ENCODE measurements at places on chromosomes 5 and 9. TPM values are rescaled to one million over a fixed set of nuclear protein-coding genes. Genes with fewer than 3 reads are reported as not detected.

ADGRD2 gene
- total RNA-seq, result not detected

DNA sequence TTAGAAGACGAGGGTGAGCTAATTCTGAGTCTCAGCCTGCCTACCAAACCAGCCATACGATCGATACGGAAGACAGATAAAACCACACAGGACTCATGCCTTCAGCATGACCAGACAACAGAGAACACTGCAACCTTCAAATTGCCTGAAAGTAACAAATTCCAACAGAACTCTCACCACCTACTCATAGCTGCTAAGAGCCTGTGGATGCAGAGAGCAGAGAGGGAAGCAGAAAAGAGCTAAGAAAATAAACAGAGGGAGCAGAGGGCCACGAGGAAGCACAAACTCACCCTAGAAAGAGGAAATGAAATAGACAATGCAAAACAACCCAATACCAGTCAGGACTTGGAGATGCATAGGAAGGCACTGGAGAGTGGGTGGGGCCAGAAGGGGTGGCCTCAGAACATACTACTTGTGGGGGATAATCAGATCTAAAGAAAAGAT, 86.7 kb upstream of the TAS2R1 start:
- no peak overlapping the region for H3K27ac ChIP-seq
- peak; percentile 40 for DNase-seq
- H3K4me3 ChIP-seq, result no peak overlapping the region
- no peaks in the 10 kb centered on the region for H3K36me3 ChIP-seq

SLC27A6 gene
- not detected for total RNA-seq

DNA sequence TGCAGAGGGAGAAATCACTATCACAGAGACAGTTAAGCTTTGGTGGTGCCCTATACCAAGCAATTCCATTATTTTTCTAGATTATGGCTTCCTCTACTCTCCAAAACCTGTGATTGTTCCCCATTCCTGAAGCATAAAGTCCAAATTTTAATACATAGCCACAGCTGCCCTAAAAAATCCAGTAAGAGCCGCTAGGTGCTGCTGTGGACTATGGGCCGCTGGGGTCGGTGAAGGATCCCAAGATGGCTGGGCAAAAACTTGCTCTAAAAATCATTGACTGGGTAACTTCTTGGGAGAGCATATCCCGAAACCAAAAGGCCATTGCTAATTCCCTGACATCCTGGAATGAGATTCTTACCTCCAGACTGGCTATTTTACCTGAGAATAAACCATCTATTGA, 245.3 kb downstream of the NFIB start:
- no peaks in the 10 kb centered on the region for H3K27me3 ChIP-seq
- H3K4me3 ChIP-seq, result no peak overlapping the region
- DNase-seq, result no peak
- H3K27ac ChIP-seq, result no peak overlapping the region
- no peaks in the 10 kb centered on the region for H3K36me3 ChIP-seq
- H3K4me1 ChIP-seq, result no peaks in the 10 kb centered on the region

DNA sequence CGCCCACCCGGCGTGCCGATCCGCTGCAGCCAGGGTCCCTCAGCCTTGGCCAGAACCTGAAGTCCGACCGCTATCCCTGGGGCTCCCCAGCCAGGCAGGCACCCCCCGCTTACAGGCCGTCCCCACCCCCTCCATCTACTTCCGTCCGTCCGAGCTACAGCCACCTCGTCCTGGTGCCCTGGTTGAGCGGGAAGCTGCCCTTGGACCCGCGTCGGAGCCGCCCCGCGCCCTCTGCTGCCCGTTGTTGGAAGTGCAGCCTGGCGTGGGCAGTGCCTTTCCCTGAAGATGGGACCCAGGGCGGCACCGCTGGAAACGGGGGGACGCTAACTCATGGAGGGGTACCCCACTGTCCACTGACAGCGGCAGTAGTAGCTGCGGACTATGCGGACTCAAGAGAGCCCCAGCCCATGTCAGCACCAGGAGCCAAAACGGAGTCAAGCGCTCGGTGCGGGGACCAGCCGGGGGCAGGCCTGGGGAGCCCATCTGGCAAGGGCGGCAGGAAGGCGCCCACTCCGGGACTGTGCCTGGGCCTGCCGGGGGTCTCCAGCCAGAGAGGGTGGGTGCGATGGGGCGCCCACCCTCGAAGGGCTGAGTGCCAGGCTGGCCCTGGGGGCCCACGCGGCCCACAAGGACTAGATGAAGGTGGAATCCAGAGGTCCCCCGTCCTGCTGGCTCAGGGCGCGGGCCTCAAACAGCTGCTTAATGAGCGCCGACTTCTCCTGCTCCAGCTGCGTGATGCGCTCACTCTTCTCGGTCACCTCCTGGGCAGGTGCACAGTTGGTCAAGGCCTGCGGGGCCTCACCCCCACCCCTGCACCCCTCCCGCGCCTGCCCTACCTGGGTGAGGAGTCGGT, 6.1 kb downstream of the SAPCD2 start:
- peak; percentile 62 for DNase-seq
- peaks cover 14% of the 10 kb centered on the region for H3K4me1 ChIP-seq
- H3K27me3 ChIP-seq, result no peaks in the 10 kb centered on the region
- H3K4me3 ChIP-seq, result no peak overlapping the region
- no peak overlapping the region for H3K27ac ChIP-seq

ZFP2 gene
- not detected for total RNA-seq

- H3K27ac ChIP-seq, result no peak overlapping the region
- H3K36me3 ChIP-seq, result no peaks in the 10 kb centered on the region
- no peak for DNase-seq
- H3K4me3 ChIP-seq, result no peak overlapping the region
Measured at GRCh38 chr9:132201780-132202703, 40.2 kb downstream of the NTNG2 start.

GRCh38 chr9:133140606-133141005, 19.6 kb upstream of the RALGDS start:
- no peaks in the 10 kb centered on the region for H3K27me3 ChIP-seq
- no peaks in the 10 kb centered on the region for H3K36me3 ChIP-seq
- H3K4me3 ChIP-seq, result no peak overlapping the region

FOXI1 gene
- total RNA-seq, result not detected

GRCh38 chr5:132202711-132203463, 24.8 kb downstream of the P4HA2 start:
- no peak overlapping the region for H3K27ac ChIP-seq
- no peak for DNase-seq
- no peaks in the 10 kb centered on the region for H3K4me1 ChIP-seq
- no peaks in the 10 kb centered on the region for H3K27me3 ChIP-seq
- H3K4me3 ChIP-seq, result no peak overlapping the region

DNA sequence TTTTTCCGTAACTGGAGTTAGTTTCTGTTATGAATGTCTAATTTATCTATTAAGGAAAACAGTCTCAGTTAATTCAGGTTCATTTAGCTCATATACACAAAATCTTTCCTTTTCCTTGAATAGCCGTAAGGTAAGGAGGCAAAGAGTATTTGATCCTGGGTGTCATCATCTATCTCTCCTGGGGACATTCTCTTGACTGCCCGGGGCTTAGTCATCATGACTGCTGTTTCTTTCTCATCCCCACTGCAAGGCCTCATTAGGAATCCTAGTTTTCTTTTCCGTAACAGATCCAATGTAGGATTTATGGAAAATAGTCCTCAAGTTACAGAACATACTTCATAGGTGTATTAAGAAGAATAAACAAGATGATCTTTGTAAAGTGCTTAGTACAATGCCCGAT, 134.9 kb upstream of the CHD1 start:
- no peak overlapping the region for H3K4me3 ChIP-seq
- DNase-seq, result no peak
- no peaks in the 10 kb centered on the region for H3K36me3 ChIP-seq
- H3K27ac ChIP-seq, result no peak overlapping the region

- H3K27ac ChIP-seq, result no peak overlapping the region
- DNase-seq, result no peak
- no peaks in the 10 kb centered on the region for H3K36me3 ChIP-seq
- peaks cover 47% of the 10 kb centered on the region for H3K27me3 ChIP-seq
- no peaks in the 10 kb centered on the region for H3K4me1 ChIP-seq
Measured at GRCh38 chr5:1304033-1304432, 9.2 kb upstream of the TERT start.

TAF1L gene
- 0.07 TPM for total RNA-seq

DNA sequence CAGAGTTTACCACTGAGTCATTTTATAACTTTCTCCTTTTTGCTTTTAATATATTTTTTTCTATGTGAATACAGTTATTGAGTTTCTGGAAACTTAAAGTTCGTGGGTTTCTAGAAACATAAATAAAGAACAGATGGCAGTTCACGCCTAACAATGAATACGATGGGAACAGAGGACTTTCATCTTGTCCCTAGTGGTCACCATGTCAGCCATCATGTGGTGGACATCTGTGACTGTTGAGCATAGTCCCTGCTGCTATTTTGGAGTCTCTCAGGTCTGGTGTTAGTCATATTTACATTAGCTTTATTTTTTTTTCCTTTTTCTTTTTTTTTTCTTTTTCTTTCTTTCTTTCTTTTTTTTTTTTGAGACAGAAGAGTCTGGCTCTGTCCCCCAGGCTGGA, 85.3 kb downstream of the XRCC4 start:
- H3K36me3 ChIP-seq, result no peaks in the 10 kb centered on the region
- H3K4me3 ChIP-seq, result no peak overlapping the region
- H3K27ac ChIP-seq, result no peak overlapping the region
- H3K4me1 ChIP-seq, result no peaks in the 10 kb centered on the region
- DNase-seq, result no peak

DNA sequence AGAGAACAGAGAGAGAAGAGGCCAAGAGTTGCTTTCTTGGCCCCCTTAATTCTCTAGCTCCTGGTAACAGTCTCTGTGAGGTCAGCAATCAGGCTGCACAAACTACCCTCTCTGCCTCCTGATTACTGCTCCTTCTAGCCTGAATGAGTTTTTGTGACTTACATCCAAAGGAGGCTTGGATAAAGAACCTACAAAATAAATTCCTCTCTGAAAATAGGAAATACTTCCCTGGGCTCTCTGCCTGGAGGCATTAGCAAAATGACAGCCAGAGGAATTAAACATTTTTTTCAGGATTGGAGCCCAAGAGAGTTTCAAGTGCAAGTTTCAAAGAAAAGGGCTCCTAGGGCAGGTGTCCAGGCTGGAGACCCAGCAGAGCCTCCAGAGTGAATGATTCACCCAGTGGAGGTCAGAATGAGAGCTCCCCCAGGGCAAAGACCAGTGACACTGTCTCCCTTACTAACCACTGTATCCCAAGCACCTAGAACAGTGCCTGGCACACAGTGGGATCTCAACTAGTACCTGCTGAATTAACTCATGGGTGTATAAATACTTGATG, 162.5 kb downstream of the SPOCK1 start:
- H3K4me3 ChIP-seq, result no peak overlapping the region
- H3K36me3 ChIP-seq, result no peaks in the 10 kb centered on the region
- DNase-seq, result no peak
- no peak overlapping the region for H3K27ac ChIP-seq

GRCh38 chr9:36149197-36149596, 12.7 kb downstream of the GLIPR2 start:
- no peak for DNase-seq
- H3K36me3 ChIP-seq, result no peaks in the 10 kb centered on the region
- H3K4me3 ChIP-seq, result no peak overlapping the region
- no peaks in the 10 kb centered on the region for H3K27me3 ChIP-seq

MELK gene
- 48.1 TPM for total RNA-seq

UBE2QL1 gene
- not detected for total RNA-seq

DNA sequence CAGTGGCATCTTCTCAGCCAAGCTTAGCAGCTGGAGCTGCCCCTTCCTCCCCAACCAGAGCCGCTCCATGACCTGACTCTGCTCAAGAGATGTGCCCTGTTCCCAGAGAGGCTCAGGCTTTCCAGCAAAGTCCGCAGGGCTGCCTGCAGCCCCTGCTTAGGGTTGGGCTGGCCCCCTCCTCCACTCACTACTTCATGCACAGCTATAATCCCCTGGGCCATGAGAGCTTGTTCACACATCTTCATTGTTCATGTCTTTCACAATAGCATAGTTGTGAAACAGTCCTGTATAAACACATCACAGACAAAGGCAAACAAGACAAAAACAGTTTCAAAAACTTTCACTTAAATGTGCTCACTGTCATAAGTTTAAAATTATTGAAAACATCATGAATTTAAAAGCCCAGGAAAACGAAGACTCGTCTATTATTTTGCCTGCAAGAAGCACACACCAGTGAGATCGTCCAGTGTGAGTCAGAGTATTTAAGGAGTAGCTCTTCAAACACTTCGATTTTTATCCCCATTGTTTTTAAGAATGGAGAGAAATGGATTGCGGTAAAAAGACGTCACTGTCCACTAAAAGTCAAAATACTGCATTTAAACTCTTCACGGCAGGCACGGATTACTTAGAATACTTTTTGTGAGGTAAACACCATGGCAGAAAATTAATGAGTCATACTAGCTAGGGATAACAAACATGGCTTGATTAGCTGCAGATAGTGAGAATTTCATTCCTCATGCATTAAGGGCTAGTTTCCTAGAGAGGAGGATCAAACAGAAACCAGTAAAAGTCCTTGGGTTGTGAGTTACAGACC, 40.7 kb upstream of the S1PR3 start:
- H3K27ac ChIP-seq, result peak overlapping the region; percentile 16
- H3K36me3 ChIP-seq, result no peaks in the 10 kb centered on the region
- peak overlapping the region; percentile 21 for H3K4me3 ChIP-seq

DNA sequence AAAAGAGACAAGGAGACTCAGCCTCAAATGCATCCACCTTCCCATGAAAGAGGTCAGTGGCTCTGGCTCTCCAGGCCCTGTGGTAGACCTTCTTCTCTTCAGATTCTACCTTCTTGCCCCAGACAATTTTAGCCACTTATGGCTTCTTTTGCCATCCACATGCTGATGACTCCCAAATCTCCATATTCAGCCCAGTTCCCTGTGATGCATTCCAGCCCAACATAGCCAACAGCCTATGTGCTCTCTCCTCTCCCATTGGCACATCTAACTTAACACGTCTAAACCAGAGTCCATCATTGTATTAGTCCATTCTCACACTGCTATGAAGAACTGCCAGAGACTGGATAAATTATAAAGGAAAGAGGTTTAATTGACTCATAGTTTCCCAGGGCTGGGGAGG, 108.8 kb downstream of the FSTL4 start:
- H3K4me3 ChIP-seq, result no peak overlapping the region
- DNase-seq, result no peak
- no peak overlapping the region for H3K27ac ChIP-seq
- H3K27me3 ChIP-seq, result no peaks in the 10 kb centered on the region
- H3K36me3 ChIP-seq, result no peaks in the 10 kb centered on the region

DNA sequence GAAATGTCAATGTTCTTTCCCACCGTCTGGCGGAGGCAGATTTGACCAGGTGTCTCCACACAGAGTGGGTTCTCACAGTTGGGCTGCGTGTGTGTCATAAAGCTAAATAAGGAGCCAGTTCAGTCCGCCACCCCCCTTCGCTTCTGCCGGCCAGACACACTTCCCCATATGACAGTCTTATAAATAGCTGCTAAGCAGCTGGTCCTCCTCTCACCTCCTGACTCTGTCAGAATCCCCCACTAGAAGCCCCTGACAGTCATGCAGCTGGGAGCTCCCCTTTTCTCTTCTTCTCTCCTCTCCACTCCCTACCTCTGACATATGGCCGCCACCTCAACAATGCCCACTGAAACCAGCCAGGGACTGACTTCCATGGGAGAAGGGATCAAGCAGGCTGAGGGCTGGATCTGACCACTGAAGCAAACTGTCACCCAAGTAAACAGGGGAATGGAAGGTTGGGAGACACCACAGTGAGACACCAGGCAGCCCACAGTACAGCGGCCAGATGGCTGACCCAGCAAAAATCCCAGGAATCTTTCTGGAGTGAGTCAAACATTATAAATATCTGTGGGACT, 141.9 kb upstream of the EFNA5 start:
- no peak overlapping the region for H3K4me3 ChIP-seq
- H3K27me3 ChIP-seq, result no peaks in the 10 kb centered on the region
- no peak for DNase-seq
- H3K4me1 ChIP-seq, result no peaks in the 10 kb centered on the region
- H3K36me3 ChIP-seq, result no peaks in the 10 kb centered on the region

ZNF462 gene
- 3.2 TPM for total RNA-seq

PCDHGB6 gene
- total RNA-seq, result not detected

C7 gene
- not detected for total RNA-seq

- H3K27me3 ChIP-seq, result no peaks in the 10 kb centered on the region
- no peak for DNase-seq
- no peaks in the 10 kb centered on the region for H3K4me1 ChIP-seq
Measured at GRCh38 chr5:79567926-79568549, 44.2 kb upstream of the TENT2 start.

All from PC-9 (cell line).